HuH-7.5 (cell line): ENCODE measurements at places on chromosomes 1 and 21.

GRCh38 chr1:219039017-219039681 is 134.5 kb upstream of the LYPLAL1 start:
- no peak for DNase-seq

- no peak for DNase-seq
These were observed 139.8 kb downstream of the AJAP1 start for GRCh38 chr1:4794020-4794780.

GRCh38 chr1:208135354-208135753 is 108.8 kb downstream of the PLXNA2 start:
- DNase-seq: no peak

DNA sequence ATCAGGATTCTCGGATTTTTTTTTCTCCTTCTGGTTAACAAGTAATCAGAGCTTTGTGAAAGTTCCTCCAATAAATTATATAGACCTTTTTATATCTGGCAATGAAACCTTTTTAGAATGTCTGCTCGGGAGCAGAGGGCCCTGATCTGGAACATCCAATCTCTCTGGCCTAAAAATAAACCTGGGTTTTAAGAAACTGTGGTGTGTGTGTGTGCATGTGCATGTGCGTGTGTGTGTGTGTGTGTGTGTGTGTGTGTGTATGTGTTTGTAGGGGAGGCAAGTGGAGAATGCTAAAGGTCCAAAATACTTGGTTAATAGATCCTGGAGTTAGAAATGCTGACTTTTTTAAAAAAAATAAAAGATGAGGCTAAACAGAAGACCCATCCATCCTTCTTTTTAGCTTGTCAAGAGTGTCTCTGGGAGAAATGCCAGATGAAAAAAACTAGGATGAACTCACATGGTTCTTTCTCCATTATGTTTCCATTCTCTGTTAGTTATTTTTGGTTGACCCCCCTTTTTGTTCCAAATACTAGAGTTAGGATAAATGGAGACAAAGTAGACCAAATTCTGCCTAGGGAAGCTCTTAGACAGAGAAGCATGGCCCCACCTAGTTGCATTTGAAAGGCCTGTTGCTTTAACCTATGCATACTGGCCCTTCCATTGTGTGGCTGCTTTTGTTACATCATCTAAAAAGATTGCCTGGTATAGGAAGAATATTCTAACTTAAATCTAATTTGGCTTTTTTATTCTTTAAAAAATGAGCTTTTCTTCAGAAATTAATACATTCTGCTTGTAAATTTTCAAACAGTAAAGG is 175.9 kb downstream of the PAPPA2 start:
- no peak for DNase-seq

DNA sequence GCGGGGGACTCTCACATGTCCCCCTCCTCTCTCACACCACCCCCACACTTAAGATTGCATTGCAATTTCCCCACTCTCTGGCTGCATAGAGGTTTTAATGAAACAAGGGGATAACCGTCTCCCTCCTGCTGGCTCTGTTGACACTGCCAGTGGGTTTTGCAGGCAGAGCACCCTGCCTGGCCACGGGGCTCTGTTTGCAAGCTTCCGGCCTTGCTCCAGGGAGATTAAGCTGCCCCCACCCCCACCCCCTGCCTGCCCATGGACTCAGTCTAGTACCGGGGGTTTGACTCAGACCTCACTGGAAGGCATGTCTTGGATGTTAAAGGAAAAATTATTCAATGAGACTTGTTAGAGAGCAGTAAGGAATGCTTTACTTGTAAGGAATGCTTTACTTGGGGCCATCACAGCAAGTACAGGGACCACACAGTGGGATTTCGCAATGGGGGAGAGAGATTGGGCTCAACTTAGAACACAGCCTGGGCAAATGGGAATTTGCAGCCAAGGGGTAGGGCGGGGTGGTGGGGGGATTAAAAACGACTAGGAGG is 101.0 kb downstream of the AJAP1 start:
- DNase-seq: no peak
